A673 (cell line): ENCODE measurements at places on chromosomes 5 and 9. TPM values are rescaled to one million over a fixed set of nuclear protein-coding genes. Genes with fewer than 3 reads are reported as not detected.

Gene AFAP1L1
- total RNA-seq, result 0.21 and 0.46 TPM in 2 replicates

Gene MEIKIN
- total RNA-seq, result not detected in 2 replicates

Gene CD72
- not detected in 2 replicates for total RNA-seq

Gene TRPM3
- total RNA-seq, result not detected in 2 replicates

Gene PCDHB7
- 2.0 and 2.3 TPM in 2 replicates for total RNA-seq

Gene TCOF1
- total RNA-seq, result 109 TPM in 2 replicates

Gene GTF2H2
- total RNA-seq, result 43.0 and 44.2 TPM in 2 replicates

Gene FOXE1
- not detected in 2 replicates for total RNA-seq

Gene PTGS1
- not detected in 2 replicates for total RNA-seq

Gene CDH9
- total RNA-seq, result not detected in 2 replicates

Gene PHF24
- 0.11 and 0.13 TPM in 2 replicates for total RNA-seq
